Kasumi-1 (cell line): ENCODE measurements at places on chromosomes 7 and 10.
A peak's percentile ranks its signal among the peaks of the same experiment; 100 is the strongest.

DNA sequence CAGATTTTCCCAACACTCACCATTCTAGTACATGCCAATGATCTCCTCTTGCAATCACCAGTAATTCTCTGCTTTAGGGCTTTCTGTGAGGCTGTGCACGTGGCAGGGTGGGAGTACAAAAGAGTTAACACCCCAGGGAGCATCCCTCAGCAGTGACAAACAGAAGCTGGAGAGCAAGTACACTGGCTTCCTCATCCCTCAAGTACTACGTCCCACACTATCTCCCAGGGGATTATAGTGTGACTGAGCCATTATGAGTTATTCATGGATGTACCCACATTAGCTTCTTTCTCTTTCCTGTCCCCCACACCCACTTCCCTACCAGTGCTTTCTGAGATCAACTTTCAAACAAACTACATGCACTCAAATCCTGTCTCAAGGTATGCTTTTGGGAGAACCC lies 1216.5 kb upstream of the AUTS2 start:
- no peak for DNase-seq

DNA sequence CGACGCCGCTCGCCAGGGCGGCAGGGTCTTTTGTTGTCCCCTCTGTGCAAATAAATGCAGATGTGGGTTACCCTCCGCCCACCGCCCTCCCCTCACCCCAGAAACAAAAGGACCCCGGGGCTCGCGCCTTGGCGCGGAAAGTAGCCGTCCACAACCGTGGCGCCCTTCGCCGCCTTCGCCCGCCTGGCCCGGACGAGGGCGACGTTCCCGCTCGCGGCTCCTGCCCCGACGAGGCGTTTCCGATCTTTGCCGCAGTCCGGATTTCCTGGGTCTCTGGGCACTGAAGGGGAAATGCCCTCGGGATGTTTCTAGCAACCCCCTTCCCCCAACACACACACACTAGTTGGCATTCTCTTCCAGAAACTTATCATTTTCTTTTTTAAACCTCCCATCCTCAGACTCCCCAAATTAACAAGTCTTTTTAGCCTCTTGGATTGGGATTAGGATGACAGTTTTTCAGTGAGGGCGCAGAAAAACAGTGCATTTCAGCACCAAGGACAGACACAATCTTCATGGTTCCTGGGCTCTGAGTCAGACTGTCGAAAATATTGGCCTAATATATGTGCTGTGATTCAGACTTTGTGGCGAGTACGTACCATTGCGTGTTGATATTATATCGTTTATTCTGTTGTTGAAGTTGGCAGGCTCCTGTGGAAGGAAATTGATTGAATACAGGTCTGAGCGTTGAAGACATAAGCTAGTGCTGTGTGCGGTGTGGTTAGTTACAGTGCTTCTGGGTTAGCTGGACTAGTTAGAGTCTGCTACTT lies 771 bp downstream of the PHYHIPL start:
- peak; percentile 19 for DNase-seq

- no peak for DNase-seq
These were observed 26.6 kb downstream of the ARHGAP21 start for GRCh38 chr10:24697080-24697479.

DNA sequence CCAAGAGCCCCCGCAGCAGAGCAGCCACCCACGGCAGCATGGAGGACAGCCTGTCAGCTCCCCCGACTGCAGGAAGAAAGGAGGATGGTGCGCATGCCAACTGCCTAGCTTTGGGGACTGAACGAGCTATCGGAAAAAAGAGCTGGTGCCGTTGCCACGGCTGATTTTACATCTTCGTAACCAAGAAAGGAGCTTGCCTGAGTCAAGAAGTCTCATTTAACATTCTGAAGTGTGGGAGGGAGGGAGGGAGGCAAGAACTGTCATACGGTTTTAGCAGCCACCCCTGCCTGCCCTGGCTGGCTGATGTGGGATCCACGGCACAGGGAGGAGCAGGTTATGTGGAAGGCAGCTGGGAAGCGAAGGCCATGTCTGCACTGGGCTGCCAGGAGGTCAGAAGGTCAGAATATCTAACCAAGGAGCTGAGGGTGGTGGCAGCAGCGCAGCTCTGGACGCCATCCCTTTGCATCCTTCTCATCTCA lies 74.7 kb upstream of the CAMK2B start:
- no peak for DNase-seq

DNA sequence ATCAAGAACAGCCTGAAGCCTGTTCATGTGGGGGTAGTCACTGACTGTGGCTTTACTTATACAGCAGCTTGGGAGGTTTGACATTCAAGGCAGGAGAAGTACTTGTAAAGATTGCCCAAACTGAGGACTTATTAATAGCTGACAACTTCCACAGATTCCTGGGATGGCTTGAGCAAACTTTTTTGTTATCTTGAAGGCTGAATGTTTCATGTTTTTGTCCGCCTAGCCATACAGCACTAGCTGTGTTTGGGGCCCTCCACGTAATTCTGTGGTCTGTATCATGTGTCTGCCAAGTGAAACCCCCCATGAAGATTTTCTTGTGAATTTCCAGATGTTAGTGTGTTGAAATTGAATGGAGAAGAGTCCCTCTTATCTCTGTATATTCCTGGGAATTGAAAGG lies 38.6 kb downstream of the FAS start:
- no peak for DNase-seq

- DNase-seq, result no peak
These were observed 145.0 kb downstream of the RNF216 start for GRCh38 chr7:5636446-5636835.

DNA sequence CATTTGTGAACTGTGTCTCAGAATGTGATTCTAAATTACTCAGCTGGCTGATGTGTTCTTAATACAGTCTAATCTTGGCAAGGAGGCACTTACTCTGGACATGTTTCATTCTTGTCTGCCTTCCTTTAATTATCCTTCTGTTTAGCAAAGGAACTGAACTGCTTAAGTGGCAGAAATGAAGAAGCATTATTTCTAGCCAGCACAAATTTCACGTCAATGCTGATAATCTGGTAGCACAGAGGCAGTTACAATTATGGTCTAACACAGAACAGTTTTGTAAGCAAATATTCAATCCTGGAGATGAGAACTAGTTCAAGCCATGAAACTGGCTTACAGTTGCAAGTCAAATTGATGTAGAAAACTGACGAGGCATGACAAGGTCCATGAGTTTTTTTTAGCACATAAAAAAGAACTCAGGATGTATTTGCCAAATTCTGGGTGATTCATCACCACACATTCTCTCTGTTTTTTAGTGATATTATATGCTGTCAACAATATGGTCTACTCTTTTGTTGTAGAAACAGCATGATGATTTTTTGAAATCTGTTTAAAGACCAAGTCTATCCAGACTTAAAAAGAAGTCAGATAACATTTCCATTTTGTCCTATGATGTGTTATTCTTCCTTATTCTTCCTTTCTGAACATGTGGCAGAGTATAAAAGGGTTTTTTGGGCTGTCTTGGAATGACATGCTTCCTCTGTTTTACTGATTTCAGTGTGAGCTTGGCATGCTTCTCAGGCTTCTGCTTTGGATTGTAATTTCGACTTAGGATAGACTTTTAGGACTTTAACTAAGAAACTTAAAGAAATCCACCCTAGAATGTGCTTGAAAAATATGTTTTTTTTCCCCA lies 154.8 kb downstream of the DNAJB9 start:
- no peak for DNase-seq

GRCh38 chr7:137547485-137547884 lies 204.0 kb upstream of the PTN start:
- DNase-seq, result no peak

- DNase-seq, result no peak
These were observed 72.6 kb downstream of the EPDR1 start for GRCh38 chr7:37993060-37993501.

- no peak for DNase-seq
These were observed 106.0 kb downstream of the GALNT17 start for GRCh38 chr7:71237945-71238344.

DNA sequence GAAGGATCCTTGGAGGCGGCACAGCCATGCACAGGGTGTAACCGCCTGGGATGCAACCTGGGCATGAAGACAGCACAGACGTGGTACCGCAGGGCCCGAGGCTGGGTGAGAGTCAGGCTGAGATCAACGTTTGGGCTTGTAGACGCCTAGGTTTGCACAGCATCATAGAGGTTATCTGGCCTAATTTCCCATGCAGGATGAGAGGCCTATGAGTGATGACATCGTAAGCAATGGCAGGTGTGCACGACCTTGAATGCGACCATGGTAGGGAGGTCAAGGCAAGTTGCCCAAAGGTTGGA lies 7.5 kb downstream of the CALML3 start:
- DNase-seq, result no peak

DNA sequence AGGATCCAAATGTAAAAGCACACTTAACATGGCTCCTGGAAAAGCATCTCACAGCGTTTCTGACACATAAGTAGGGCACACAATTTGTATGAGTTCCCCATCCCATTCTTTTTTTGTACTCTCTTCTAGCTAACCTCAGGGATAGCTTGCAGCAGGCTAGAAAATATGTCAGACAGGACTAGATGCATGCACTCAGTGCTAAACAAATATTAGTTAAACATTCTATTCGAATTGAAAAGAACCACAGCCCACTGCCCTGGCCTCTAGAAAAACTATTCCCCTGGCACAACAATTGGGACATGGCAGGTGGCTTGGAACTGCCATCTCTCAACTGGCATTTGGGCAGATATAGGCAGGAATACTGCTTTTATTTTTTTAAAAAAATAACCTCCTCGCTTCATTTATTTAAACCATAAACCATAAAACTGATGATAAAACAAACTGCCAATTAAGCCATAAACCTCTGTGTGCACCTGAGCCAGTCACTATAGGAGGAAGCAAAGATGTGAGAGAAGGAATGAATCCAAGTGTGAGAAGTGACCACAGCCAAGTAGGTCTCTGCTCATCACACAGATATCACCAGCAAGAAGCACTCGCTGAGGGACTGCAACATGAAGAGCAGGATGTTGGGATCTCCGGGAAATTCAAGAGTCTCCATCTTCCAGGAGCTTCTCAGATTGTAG lies 394.1 kb downstream of the NEBL start:
- no peak for DNase-seq

DNA sequence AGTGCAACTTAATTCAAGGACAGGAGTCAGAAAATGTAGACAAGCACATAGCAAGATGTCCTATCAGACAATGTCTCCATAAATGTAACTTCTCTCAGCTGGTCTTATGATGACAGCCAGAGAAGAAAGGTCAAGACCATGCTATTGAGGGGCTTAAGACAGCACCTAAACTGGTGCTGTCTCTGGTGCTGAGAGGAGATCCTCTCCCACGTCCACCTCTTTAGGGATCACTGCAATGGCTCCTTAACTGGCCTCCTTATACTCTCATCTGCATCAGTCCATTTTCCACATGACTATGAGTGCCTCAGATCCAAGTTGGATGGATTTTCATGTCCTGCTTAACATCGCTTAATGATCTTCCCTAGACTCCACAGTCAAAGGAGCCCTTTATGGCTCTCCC lies 210.6 kb downstream of the ARL4A start:
- DNase-seq, result no peak

- peak; percentile 66 for DNase-seq
These were observed 17.6 kb downstream of the ZDHHC16 start for GRCh38 chr10:97463363-97464132.

DNA sequence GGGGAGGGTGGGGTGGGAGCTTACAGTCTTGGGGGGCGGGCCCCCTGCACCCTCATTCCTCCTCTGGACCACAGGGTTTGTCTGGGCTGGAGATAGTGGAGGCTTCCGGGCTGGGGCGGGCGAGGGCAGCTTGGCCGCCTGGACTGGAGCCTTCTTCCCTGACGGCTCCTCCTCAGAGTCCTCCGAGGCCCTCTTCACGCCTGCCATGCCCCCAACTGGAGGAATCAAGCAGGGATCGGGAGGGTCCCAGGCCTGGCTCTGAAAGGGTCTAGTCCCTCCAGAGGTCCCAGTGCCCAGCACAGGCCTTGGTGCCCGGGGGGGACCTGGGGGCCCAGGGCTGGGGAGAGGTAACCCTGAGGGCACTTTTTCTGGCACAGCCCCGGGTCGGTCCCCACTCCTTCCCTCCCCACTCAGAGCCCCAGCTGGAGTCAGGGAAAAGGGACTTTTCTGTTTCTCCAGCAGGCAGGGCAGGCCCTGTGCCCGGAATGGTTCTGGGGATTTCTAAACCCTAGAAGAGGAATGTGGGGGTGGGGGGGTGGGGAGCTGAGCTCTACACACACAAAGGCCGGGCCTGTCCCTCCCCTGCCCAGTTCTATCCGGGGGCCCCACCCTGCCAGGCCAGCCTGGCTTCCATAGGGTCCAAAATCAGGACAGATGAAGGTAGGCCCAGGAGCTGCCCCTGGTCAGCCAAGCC lies 11.6 kb downstream of the MICALL2 start:
- no peak for DNase-seq

GRCh38 chr10:88489107-88489506 lies 94.0 kb downstream of the RNLS start:
- DNase-seq, result no peak

GRCh38 chr7:158404031-158404761 lies 183.4 kb downstream of the PTPRN2 start:
- DNase-seq, result no peak

DNA sequence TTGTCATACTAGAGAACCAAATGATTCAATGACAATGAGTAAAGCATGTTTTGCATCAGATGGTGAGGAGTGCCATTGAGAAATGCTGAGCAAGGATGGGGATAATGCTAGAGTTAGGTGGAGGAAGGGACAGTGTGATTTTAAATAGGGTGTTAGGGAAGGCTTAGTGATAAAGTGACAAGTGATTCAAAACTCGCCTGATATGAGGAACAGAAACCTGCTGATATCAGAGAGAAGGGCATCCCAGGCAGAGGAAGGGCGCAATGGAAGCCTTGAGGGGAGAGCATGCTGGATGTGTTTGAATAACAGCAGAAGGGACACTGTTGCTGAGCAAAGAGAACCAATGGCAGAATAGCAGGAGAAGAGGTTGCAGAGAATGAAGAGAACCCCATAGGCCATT lies 196.2 kb downstream of the NRG3 start:
- no peak for DNase-seq

- DNase-seq, result no peak
These were observed 392.1 kb upstream of the MGMT start for GRCh38 chr10:129074939-129075338.

GRCh38 chr7:81402227-81402626 lies 367.6 kb downstream of the HGF start:
- no peak for DNase-seq

DNA sequence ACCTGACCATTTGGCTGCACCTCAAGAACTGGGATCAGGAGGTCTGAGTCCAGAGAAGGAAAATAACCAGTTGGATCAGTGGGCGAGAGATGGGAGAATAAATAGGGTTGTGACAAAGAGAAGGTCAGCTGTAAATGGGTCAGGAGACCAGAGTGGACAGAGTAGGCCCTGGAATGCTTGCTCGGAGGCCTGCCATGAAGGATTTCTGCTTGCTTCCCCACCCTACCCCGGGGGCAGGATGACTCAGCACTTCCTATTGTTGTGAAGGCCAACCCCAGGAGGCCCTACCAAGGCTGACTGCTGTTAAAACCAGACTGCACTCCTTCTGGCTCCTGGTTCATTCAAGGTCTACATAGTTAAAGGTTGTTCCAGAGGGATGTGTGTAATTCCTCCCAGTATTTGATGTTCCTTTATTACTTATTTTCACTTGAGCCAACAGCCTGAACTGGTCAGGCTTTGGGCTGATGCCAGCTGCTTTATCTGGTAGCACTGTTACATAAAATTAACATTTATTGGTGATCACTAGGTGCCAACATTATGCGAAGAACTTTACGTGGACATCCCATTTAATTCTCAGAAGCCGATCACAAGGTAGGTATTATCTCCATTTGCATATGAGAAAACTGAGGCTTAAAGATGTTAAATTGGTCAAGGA lies 27.3 kb upstream of the IFRD1 start:
- peak; percentile 85 for DNase-seq

- no peak for DNase-seq
These were observed 300.3 kb downstream of the CDK14 start for GRCh38 chr7:90896458-90896857.
